Urinary bladder (tissue), 4 donors: ENCODE measurements at places on chromosomes 5 and 9. TPM values are rescaled to one million over a fixed set of nuclear protein-coding genes. Genes with fewer than 3 reads are reported as not detected.

ACOT12 gene
- total RNA-seq = 0.21 TPM

DDX4 gene
- total RNA-seq = 0.42 TPM

LEAP2 gene
- 3.0 TPM for total RNA-seq

KLF4 gene
- 39.6 TPM for total RNA-seq

TMEM215 gene
- 0.21 TPM for total RNA-seq

TAF11L3 gene
- total RNA-seq = not detected

DNA sequence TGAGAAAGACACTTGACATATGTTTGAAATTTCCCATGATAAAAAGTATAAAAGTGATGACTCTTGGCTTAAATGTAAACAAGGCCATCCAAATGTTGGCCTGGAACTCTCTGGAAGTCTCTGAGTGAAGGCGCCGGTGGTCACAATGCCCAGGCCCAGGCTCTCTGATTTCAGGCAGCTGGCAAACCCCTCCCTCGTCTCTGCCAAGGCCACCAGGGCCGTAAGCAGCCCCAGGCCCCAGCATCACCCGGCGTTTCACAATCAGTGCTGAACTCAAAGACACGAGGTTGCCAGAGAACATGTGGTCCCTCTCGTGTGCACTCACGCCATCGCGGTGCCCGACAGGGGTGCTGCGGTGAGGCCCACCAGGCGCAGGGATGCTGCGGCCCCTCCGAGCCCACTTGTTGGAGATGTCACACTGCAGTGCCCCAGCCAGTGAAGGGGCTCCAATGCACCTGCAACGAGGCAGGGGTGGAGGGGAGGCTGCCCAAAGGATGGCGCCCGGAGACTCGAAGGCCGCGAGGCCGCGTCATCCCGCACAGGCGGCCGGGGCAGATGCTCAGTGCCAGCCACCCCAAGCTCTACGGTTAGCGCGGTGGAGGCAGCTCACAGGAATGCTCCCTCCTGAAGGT is 15.0 kb downstream of the LPCAT1 start:
- no peak for DNase-seq

DNA sequence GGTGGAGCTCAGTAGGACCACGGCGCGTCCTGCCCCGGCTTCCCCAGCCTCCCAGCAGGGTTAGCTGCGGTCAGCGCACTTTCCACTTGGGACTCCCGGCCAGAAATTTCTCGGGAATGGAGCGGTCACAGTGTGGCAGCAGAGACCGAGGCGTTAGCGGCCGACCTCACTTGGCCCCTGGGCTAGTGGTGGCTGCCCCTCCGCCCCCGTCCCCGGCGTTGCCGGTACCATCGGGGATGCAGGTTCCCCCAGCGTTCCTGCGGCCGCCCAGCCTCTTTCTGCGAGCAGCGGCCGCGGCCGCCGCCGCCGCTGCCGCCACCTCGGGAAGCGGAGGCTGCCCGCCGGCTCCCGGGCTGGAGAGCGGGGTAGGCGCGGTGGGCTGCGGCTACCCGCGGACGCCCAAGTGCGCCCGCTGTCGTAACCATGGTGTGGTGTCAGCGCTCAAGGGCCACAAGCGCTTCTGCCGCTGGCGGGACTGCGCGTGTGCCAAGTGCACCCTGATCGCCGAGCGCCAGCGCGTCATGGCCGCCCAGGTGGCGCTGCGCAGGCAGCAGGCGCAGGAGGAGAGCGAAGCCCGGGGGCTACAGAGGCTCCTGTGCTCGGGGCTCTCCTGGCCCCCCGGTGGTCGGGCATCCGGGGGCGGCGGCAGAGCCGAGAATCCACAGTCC is 460 bp downstream of the DMRTA1 start:
- DNase-seq = no peak

- DNase-seq = no peak
Measured at GRCh38 chr9:34994900-34995669, 5.5 kb downstream of the DNAJB5 start.

DNA sequence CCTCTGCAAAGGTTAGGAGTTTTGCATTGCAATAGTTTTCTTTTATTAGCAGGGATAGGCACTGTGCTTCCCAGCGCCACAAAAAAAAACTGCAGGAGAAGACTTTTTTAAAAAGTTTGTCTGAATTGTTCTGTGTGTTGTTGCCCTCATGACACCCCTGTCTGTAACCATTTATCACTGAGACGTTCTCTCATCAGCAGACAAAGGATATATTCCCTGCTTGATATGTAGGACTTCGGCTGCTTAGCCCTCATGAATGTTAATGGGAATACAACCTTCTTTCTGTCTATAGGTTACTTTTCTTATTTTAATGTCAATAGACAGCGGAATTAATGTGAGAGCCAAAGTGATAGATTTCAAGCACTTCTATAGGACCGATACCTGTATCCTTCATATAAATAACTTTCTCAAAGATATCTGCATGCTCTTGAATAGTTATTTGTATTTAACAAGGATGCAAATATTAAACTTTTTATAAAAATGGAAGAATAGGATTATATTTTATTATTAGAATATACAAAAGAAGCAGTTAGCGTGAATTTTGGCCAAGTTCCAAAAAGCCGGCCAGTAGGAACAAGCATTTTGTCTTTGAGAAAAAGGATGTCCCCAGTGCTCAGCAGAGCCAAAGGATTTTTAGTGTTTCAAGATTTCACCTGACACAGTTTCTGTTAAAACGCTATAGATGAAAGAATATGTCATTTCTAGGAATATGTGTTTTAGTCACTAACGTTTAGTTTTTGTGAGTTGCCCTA is 1.5 kb upstream of the LYSMD3 start:
- DNase-seq = no peak
